Upper lobe of left lung (tissue), 6 donors: ENCODE measurements at places on chromosomes 2 and 18. TPM values are rescaled to one million over a fixed set of nuclear protein-coding genes. Genes with fewer than 3 reads are reported as not detected.
A peak's percentile ranks its signal among the peaks of the same experiment; 100 is the strongest.

MARCHF7 gene
- total RNA-seq: 135 TPM

SGPP2 gene
- 26.4 TPM for total RNA-seq

TGFA gene
- total RNA-seq: 13.0 TPM

PJVK gene
- total RNA-seq: 1.7 TPM

EVA1A gene
- total RNA-seq: 46.6 TPM

ABCB11 gene
- 3.6 TPM for total RNA-seq

DNA sequence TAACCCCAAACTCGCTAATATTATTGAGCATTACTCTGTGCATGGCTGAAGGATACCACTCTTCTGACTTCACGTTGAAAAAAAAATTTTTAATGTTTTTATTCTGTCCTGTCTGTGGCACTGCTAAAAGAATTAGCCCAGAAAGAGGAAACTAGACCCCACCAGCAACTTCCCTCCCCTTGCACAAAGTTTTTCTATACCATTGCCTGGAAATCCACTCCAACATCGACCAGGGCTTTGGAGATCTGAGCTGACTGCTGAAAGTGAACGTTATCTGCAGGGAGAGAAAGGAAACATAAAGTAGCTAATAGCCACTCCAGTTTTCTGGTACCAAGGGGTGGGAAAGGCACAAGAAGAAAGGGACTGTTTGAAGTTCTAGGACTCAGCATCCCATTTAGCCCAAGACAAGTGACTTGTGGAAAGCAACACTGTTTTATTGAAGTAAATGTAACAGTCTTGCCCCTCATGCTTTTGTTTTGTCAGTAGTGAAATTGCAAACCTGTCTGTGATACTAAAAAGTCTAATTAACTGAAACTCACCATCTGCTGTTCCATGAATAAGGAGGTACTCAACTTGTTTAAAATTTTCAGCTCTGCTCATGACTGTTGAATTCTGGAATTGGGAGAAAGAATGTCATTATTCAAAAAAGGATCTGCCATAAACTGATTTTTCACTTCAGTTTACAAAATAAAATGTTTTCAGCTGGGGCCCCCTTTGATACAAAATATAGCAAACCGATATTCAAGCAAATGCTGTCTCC lies 79.1 kb downstream of the DPP4 start:
- H3K27ac ChIP-seq: no peak overlapping the region
- no peak for DNase-seq
- H3K4me3 ChIP-seq: no peak overlapping the region
- H3K27me3 ChIP-seq: no peaks in the 10 kb centered on the region
- H3K36me3 ChIP-seq: no peaks in the 10 kb centered on the region
- peaks cover 3% of the 10 kb centered on the region for H3K4me1 ChIP-seq

GRCh38 chr18:79904357-79905147 lies 46.9 kb downstream of the SLC66A2 start:
- no peaks in the 10 kb centered on the region for H3K4me1 ChIP-seq
- H3K36me3 ChIP-seq: peaks cover 21% of the 10 kb centered on the region
- no peak overlapping the region for H3K4me3 ChIP-seq
- no peaks in the 10 kb centered on the region for H3K27me3 ChIP-seq

GRCh38 chr2:25479761-25480160 lies 138.0 kb upstream of the DNMT3A start:
- no peak for DNase-seq
- H3K36me3 ChIP-seq: no peaks in the 10 kb centered on the region

- no peaks in the 10 kb centered on the region for H3K36me3 ChIP-seq
- no peaks in the 10 kb centered on the region for H3K4me1 ChIP-seq
- no peak overlapping the region for H3K27ac ChIP-seq
- no peak for DNase-seq
- no peak overlapping the region for H3K4me3 ChIP-seq
- no peaks in the 10 kb centered on the region for H3K27me3 ChIP-seq
Observed at GRCh38 chr2:138106606-138107005, 142.3 kb downstream of the HNMT start.

- no peak for DNase-seq
- peaks cover 23% of the 10 kb centered on the region for H3K4me1 ChIP-seq
- no peaks in the 10 kb centered on the region for H3K27me3 ChIP-seq
- no peaks in the 10 kb centered on the region for H3K36me3 ChIP-seq
- H3K4me3 ChIP-seq: no peak overlapping the region
Observed at GRCh38 chr2:134327367-134327766, 73.5 kb downstream of the MGAT5 start.

GRCh38 chr2:130302164-130302886 lies 40.4 kb upstream of the IMP4 start:
- H3K4me3 ChIP-seq: no peak overlapping the region
- no peaks in the 10 kb centered on the region for H3K36me3 ChIP-seq
- H3K4me1 ChIP-seq: no peaks in the 10 kb centered on the region
- H3K27me3 ChIP-seq: no peaks in the 10 kb centered on the region
- no peak overlapping the region for H3K27ac ChIP-seq

DNA sequence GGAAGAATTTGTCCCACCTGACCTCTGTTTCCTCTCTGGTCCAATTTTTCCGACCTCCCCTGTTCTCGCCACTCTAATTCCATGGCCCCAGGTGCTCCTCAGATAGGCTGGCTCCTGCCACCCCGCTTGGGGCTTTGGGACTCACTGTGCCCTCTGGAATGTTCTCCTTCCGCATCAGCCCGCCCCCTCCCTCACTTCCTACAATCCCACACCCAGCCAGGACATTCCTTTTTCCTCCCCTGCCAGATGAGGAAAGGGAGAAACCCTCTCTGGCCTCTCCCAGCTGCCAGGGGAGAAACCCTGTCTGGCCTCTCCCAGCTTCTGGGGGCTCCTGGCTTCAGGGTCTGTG lies 3.1 kb upstream of the OR6B2 start:
- no peaks in the 10 kb centered on the region for H3K27me3 ChIP-seq
- DNase-seq: no peak
- H3K4me3 ChIP-seq: no peak overlapping the region
- H3K36me3 ChIP-seq: no peaks in the 10 kb centered on the region
- no peak overlapping the region for H3K27ac ChIP-seq

GRCh38 chr2:122236152-122236874 lies 480.9 kb downstream of the TSN start:
- DNase-seq: no peak
- H3K27ac ChIP-seq: no peak overlapping the region
- no peaks in the 10 kb centered on the region for H3K4me1 ChIP-seq
- no peaks in the 10 kb centered on the region for H3K27me3 ChIP-seq
- no peak overlapping the region for H3K4me3 ChIP-seq

DNA sequence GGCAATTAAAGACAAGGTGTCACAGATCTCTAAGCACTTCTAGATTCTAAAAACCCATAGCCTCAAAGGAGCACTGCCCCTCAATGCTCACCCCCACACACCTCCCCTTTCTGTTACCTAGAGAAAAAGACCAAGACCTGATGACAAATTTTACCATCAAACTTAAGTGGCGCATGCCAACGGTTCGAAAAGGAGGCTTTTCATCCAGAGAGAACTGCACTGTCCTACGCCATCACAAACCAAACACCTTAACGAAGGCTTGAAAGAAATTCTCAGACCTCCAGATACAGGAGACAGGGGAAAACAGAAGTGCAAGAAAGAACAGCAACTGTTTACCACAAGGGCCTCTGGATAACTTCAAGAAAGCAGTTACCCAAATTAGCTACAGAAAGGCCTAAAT lies 2.0 kb upstream of the ZC3H6 start:
- H3K4me3 ChIP-seq: no peak overlapping the region
- H3K36me3 ChIP-seq: no peaks in the 10 kb centered on the region
- peaks cover 9% of the 10 kb centered on the region for H3K4me1 ChIP-seq
- no peaks in the 10 kb centered on the region for H3K27me3 ChIP-seq
- DNase-seq: no peak

DNA sequence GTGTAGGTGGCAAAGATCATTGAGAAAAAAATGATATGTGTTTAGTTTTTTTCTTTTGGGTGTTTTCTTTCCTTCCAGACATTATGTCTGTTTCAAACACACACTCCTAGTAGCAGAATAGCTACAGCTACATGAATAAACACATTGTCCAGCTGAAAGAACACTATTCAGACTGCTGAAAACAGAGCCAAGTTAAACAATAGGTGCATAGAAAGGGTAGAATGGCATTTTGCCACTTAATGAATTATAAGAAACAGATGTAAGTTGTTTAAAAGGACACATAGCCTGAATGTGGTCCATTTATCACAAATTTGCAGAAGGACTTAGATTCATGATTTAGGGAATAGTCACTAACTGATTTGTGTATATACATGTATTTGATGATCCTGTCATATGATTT lies 20.1 kb downstream of the CTLA4 start:
- DNase-seq: no peak
- H3K27ac ChIP-seq: no peak overlapping the region
- H3K27me3 ChIP-seq: no peaks in the 10 kb centered on the region
- H3K4me1 ChIP-seq: no peaks in the 10 kb centered on the region

DNA sequence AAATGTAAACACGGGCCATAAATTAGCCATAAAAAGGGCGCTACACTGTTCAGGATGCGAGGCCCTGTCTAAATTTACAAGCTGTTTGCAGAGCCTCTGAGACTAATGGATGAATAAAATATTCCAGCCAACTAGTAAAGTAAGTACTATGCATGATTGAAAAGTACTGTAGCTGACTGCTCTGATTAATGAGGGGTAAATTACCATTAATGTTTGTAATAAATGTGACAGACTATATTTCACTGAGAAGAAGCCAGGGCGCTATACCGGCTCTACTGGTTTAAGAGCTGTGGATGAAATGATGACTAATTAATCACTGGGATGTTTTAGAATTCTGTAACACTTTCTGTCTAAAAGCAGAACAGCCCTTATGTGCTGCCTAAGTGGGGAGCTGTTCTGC lies 54.3 kb upstream of the RGPD4 start:
- no peak overlapping the region for H3K27ac ChIP-seq
- no peaks in the 10 kb centered on the region for H3K4me1 ChIP-seq
- H3K27me3 ChIP-seq: no peaks in the 10 kb centered on the region
- H3K36me3 ChIP-seq: no peaks in the 10 kb centered on the region
- no peak for DNase-seq
- no peak overlapping the region for H3K4me3 ChIP-seq

GRCh38 chr18:21826196-21826595 lies 85.6 kb downstream of the MIB1 start:
- H3K36me3 ChIP-seq: no peaks in the 10 kb centered on the region
- peaks cover 6% of the 10 kb centered on the region for H3K4me1 ChIP-seq
- no peaks in the 10 kb centered on the region for H3K27me3 ChIP-seq
- no peak for DNase-seq
- H3K27ac ChIP-seq: no peak overlapping the region

- no peaks in the 10 kb centered on the region for H3K36me3 ChIP-seq
- no peak overlapping the region for H3K27ac ChIP-seq
- no peaks in the 10 kb centered on the region for H3K4me1 ChIP-seq
- no peak for DNase-seq
- H3K27me3 ChIP-seq: no peaks in the 10 kb centered on the region
Observed at GRCh38 chr2:109055435-109055834, 66.4 kb upstream of the EDAR start.

DNA sequence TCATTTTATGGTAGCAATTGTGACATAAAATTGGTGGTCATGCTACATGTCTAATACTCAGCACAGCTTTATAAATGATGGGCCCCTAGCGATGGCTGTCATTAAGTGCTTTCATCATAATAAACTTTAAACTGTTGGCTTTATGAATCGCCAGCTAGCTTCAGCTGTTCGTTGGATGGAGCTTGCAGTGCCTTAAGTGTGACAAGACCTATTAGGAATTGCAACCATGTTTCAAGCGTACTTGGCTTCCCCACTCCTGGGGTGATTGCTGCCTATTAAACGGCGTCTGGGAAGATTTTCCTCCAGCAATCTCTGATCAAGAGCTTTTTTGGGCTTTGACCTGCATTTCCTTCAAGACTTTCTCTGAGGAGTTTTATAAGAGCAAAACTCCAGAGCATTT lies 164.5 kb upstream of the SIX3 start:
- no peak overlapping the region for H3K4me3 ChIP-seq
- H3K4me1 ChIP-seq: no peaks in the 10 kb centered on the region
- DNase-seq: no peak
- H3K27ac ChIP-seq: no peak overlapping the region

DNA sequence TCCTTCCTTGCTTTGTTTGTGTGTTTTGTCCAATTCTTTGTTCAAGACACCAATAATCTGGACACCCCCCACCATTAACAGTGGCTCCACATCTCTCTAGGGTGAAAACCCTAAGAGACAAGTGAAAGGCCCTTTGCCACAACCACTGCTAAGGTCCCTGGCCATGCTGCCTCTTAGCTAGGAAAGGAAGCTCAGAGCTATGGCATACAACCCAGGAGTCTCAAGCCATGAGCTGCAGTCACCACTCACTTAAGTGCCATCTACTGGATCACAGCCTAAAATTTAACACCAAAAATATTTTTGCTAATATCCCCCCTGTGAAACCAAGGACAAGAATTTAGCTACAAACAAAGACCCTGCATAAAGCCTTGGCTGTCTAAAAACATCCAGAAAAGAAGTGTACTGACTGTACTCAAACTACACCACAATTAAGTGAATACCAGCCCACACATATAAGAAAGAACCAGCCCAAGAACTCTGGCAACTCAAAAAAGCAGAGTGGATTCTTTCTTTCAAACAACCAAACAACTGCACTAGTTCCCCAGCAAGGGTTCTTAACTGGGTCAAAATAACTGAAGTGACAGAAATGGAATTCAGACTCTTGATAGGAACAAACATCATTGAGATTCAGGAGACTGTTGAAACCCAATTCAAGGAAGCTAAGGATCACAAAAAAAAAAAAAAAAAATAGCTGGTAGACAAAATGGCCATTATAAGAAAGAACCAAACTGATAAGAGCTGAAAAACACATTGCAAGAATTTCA lies 130.1 kb upstream of the GALNT5 start:
- H3K27ac ChIP-seq: peak overlapping the region; percentile 49
- no peaks in the 10 kb centered on the region for H3K27me3 ChIP-seq
- H3K4me1 ChIP-seq: no peaks in the 10 kb centered on the region

- no peaks in the 10 kb centered on the region for H3K27me3 ChIP-seq
- H3K36me3 ChIP-seq: no peaks in the 10 kb centered on the region
- no peaks in the 10 kb centered on the region for H3K4me1 ChIP-seq
- no peak overlapping the region for H3K27ac ChIP-seq
- no peak overlapping the region for H3K4me3 ChIP-seq
Observed at GRCh38 chr2:96347395-96347794, 11.8 kb downstream of the NCAPH start.

- DNase-seq: no peak
- no peaks in the 10 kb centered on the region for H3K4me1 ChIP-seq
- H3K27me3 ChIP-seq: no peaks in the 10 kb centered on the region
- H3K4me3 ChIP-seq: no peak overlapping the region
- no peaks in the 10 kb centered on the region for H3K36me3 ChIP-seq
- H3K27ac ChIP-seq: no peak overlapping the region
Observed at GRCh38 chr2:141522702-141523101, 608.1 kb downstream of the LRP1B start.

DNA sequence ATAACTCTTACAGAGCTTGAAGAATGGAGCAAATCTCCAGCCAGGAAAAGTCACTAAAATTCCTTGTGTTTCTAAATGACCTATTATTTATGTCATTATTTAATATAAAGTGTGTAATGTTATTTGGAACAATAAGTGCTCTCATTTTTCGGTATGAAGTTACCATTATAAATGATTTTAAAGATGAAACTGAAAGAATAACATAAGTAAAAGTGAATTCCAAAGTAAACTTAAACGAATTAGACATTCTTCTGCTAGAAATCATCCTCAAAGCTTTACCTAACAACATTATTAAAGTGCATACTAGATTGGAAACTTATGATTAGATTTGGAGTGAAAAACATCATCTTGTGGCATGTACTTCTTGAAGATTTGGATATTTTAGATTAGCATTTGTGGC lies 897.2 kb upstream of the CDH2 start:
- H3K27ac ChIP-seq: no peak overlapping the region
- no peak for DNase-seq
- H3K27me3 ChIP-seq: no peaks in the 10 kb centered on the region
- H3K4me1 ChIP-seq: no peaks in the 10 kb centered on the region
- no peaks in the 10 kb centered on the region for H3K36me3 ChIP-seq

GRCh38 chr2:150136893-150137292 lies 350.6 kb downstream of the RND3 start:
- no peaks in the 10 kb centered on the region for H3K36me3 ChIP-seq
- H3K27ac ChIP-seq: no peak overlapping the region
- no peaks in the 10 kb centered on the region for H3K27me3 ChIP-seq
- H3K4me3 ChIP-seq: no peak overlapping the region
- H3K4me1 ChIP-seq: no peaks in the 10 kb centered on the region
